ENCODE measurements at places on chromosomes 7 and 10. TPM values are rescaled to one million over a fixed set of nuclear protein-coding genes. Genes with fewer than 3 reads are reported as not detected.

Gene MMD2
- 8.5 TPM for total RNA-seq

Gene HOXA2
- total RNA-seq, result not detected

Gene ADIRF
- 4.8 TPM for total RNA-seq

Gene CCDC172
- total RNA-seq, result not detected

Gene C10orf90
- 1.2 TPM for total RNA-seq

Gene ARHGEF35
- total RNA-seq, result 1.4 TPM
